IMR-90 (cell line): ENCODE measurements at places on chromosomes 16 and 17.

GRCh38 chr16:8380311-8380710, 210.0 kb downstream of the TMEM114 start:
- no peak for DNase-seq

GRCh38 chr17:73814075-73814474, 169.8 kb upstream of the SDK2 start:
- no peak for DNase-seq

DNA sequence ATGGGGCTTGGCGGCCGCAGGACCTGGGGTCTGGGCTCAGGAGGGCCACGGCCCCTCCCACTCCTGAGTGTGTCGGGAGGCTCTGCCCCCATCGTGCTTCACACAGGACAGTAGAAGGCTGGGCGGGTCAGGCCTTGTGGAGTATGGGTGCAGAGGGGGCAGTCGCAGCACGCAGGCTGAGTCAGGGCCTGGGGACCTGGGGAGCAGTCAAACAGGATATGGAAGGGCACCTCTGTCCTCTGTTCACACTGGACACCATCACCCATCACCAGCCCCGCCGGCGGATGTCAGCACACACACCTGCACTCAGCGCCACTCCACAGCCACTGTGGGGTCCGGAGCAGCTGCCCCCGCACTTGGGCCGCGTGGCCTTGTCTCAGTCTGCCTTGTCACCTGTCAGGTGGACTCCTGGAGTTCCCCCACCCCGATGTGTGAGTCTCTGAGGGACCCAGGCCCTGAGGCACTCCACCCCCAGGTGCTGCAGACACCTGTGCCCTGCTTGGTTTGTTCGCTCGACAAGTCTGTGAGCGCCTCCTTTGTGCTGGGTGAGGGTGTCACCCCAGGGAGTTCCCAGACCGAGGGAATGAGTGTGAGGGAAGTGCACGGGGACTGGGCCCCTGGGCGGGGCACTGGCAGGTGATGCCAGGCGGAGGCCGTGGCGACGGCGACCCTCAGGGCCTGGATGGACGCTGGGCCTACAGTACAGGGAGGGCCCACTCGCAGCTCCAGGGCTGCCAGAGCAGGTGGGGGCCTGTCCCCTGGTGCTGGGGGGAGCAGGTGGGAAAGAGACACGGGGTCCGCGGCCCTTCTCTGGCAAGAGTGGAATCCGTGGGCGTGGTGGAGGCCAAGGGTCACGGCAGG, 31.7 kb downstream of the ZFPM1 start:
- no peak for DNase-seq

DNA sequence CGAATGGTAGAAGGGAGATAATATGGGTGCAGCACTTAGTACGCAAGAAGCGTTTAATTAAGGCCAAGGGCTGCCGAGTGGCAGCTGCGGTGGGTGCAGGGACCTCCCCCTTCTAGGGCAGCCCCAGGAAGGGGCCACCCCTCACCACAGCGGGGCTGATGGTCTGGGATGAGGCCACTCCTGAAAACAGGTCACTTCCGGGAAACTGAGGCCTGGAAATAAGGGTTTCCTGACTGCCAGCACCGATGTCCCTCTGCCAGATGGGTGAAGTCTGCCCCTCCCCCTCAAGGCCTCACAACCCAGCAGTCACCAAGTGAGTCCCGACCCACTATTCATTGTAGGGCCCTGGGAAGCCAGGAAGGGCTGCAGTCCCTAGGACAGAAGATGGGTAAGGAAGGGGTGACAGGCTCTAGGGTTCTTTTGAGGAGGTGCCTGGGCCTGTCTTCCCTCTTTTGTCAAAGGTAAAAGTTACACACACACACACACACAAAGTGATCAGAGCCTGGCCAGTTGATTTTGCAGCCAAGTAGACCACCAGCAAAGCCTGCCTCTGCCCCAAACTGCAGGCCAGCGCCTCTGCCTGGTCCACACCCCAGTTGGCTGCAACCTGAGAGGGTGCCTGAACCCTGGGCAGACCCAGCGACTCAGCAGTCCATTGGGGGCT, 12.5 kb downstream of the SREBF1 start:
- DNase-seq = no peak

- no peak for DNase-seq
Observed at GRCh38 chr16:6932871-6933385, 399.7 kb upstream of the RBFOX1 start.

GRCh38 chr16:76387994-76388393, 110.8 kb downstream of the CNTNAP4 start:
- DNase-seq = no peak

DNA sequence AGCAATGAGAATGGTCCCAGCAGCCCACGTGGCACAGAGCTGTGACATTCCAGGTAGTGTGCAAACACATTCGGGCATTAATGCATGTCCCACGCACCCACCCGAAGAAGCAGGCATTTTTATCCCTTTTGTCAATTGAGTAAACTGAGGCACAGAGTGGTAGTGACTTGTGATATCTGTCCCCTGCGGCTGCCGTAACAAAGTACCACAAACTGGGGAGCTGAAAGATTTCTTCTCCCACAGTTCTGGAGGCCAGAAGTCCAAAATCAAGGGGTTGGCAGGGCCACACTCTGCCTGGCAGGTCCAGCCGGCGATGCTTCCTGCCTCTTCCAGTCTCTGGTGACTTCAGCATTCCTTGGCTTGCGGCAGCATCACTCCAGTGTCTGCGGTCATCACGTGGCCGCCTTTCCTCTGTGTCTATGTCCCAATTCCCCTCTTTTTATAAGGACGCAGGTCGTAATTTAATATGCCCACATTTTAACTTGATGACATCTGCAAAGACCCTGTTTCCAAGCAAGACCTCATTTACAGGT, 221.9 kb upstream of the GSE1 start:
- no peak for DNase-seq

- no peak for DNase-seq
Observed at GRCh38 chr17:64406321-64407200, 15.9 kb upstream of the PECAM1 start.

GRCh38 chr17:63699638-63700527, at the start of gene LIMD2:
TSS of gene LIMD2 (minus strand) at chr17:63700125. CDS start at chr17:63699298, 827 bp downstream.
- no peak for DNase-seq

DNA sequence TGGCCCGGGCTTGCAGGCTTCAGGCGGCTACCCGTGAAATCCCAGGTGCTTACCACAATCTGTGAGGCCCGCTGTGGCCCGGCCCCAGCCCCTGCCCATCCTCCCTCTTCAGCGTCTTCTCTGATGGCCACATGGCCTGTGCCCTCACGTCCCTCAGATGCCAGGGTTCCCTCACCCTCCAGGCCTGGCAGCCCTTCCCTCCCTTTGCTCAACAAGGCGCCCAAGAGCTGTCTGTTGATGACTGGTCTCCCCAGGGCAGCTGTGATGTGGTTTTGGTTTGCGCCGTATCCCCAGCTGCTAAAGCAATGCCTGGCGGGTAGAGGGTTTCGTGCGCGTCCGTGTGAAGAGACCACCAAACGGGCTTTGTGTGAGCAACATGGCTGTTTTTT, 35.1 kb downstream of the PMM2 start:
- DNase-seq = no peak

DNA sequence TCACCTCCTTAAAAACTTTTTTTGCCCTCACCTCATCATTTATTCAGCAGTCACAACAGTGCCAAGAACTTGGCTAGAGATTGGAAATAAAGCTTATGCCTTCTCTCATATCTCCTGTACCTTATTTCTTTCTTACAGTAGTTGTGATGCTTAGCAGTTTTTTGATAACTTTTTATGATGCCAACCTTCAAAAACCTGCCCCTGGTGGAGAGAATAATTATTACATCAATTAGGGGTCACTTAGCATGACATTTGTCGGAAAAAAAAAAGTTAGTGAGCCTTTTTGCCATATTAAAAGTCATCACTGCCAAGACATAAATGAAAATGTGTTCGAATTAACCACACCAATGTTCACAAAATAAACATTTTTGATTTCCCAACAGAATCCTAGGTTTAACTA, 296.6 kb downstream of the WWOX start:
- no peak for DNase-seq

GRCh38 chr17:82118168-82118814, 20.3 kb upstream of the FASN start:
- DNase-seq = no peak
